RPMI7951 (cell line): ENCODE measurements at places on chromosomes 5 and 9.

- DNase-seq, result peak; percentile 89
Measured at GRCh38 chr5:120388016-120388781, 75.9 kb upstream of the PRR16 start.

DNA sequence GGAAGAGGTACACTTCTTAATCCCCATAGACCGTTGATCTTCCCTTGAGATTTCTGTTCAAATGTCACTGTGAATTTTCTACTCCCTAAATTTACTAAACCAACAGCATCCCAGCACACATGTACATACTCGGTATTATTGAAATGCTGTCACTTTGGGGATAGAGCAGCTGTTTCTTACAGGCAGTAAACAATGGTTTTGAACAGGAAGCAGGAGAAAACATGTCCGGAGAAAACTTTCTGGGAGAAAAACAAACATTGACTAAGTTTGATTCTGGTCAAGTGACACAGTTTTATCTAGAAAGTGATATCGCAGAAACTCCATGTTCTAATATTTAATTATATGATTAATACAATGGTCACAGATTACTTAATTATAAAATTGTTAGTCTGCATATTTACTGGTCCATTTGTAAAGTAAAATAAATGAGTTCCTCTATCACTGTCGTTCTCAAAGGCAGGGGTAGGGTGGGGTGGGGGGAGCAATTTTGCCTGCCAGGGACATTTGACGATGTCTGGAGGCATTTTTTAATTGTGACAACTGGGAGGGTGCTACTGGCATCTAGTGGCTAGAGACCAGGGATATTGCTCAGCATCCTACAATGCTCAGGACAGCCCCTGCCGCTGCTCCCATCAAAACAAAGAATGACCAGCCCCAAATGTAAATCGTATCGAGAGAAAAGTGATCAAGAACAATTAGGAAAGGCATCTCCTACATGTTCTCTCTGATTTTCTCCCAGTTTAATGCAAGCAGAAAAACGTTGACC is 12.2 kb downstream of the TAS2R1 start:
- no peak for DNase-seq

DNA sequence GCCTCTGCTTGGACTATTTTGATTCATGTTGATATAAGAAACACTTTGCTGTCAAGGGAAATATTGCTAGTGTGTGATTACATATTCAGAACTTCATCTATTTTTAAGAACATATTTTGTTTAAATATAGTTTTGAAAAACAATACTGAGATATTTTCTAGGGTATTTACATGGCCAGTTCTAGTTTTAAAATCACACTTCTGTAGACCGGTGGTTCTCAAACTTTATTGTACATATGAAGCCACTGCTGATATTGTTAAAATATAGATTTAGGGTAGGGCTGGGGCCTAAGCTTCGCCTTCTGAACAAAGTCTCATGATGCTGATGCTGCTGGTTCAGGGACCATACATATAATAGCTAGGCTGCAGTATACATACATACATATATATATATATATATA is 1000.0 kb downstream of the PTPRD start:
- DNase-seq, result no peak

DNA sequence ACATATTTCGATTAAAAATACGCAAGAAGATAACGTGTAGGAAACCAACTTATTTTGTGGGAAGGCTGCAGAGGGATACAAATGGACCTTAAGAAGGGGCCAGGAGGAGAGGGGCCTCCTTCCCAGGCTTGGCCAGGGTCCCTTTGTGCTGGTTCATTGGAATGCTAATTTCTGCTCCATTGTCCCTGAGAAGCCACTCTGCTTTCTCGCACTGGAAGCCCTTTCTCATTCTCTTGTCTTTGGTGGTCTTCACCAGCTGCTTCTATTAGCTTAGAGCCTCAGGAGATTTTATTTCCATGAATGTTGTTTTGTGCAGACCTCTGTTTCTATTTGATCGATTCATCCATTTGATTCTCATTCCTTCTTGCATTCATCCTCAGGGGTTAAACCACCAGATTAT is 325.4 kb downstream of the TMEM38B start:
- no peak for DNase-seq

GRCh38 chr9:109950710-109951443 is 170.9 kb downstream of the PALM2AKAP2 start:
- DNase-seq, result no peak

- no peak for DNase-seq
Measured at GRCh38 chr5:11760934-11761603, 143.2 kb downstream of the CTNND2 start.

DNA sequence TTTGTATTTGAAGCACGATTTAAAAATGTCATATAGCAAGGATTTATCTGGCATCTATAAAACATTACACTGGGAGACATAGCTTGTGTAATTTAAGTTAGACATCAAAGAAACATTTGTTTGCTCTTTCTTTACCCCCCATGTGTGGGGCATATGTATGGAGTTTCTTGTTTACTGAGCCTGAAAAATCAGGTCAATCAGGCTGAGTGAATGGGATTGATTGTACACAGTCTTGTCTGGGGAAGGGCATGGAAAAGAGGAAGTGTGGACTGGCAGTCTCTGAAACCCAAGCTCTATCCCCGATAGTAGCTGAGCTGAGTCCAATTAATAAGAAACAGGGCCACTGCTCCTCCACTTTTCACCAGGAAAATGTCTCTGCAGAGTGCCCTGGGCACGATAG is 49.4 kb downstream of the SLC46A2 start:
- DNase-seq, result peak; percentile 12

DNA sequence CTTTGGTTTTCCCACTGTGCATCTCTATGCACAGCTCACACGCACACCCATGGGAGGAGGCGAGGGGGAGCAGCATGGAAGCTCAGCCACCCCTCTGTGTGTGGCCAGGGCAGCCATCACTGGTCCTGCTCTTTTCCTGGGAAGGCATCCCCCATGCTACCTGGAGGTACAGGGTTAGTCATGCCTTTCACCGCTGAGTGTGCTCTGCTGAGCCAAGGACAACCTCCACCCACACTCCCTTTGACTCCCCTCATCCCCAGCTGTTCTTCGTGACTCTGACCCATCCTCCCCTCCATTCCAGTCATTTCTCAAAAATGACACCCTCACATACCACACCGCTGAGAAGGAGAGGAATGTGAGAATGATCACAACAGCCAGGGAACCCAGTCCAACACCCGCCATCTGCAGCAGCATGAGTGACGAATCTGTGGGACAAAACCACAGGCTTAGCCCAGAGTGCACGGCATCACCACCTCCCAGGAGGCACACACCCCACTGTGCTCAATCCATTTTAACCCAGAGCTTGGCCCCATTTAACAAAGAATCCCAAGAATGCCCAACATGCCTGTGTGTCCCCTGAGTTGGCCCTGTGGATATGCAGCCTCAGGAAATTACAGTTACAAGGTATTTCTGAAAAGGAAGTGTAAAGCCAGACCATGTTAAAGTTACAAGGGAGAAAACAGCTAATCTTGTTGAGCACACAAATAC is 133.4 kb downstream of the SUSD1 start:
- DNase-seq, result peak; percentile 99

DNA sequence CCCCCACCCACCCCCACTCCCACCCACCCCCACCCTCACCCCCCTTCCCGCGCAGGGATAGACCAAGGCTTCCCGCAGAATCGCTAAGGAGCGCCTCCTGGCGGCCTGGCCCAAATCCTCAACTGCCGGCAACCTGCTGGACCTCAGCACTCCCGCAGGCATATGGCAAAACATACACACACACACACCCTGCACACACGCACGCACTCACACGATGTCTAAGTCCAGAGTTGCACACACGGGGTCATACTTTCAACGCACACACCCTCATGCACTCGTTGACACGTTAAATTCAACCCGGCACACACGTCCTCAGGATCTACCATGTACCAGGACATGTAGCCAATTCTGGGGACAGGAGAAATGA is 1.7 kb downstream of the CPLX2 start:
- no peak for DNase-seq
